Renal cortex interstitium (tissue), 15 donors: ENCODE measurements at places on chromosomes 11 and 22.

GRCh38 chr11:49995565-49995964 is 13.2 kb upstream of the OR4C12 start:
- no peak for DNase-seq

- no peak for DNase-seq
These were observed 1095.5 kb upstream of the CCDC90B start for GRCh38 chr11:84381666-84382065.

GRCh38 chr11:113907152-113907551 is 2.6 kb downstream of the HTR3B start:
- no peak for DNase-seq

GRCh38 chr11:93529707-93530467 is 13.3 kb downstream of the SMCO4 start:
- no peak for DNase-seq

DNA sequence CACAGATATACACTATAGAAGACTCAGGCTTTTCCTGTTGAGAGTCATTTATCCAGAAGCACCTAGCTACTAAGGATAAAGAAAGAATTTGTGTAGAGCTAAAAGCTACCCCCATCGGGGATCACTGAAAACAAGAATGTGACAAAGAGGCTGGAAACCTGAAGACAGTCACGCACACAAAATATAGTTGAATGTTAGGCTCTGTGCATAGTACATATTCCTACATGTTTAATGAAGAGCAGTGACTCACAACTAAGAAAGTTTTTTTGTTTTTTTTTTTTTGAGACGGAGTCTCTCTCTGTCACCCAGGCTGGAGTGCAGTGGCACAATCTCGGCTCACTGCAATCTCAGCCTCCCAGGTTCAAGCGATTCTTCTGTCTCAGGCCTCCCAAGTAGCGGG is 8.4 kb downstream of the OR10V1 start:
- DNase-seq, result no peak
